H1 (cell line): ENCODE measurements at places on chromosomes 3 and 15. TPM values are rescaled to one million over a fixed set of nuclear protein-coding genes. Genes with fewer than 3 reads are reported as not detected.

DNA sequence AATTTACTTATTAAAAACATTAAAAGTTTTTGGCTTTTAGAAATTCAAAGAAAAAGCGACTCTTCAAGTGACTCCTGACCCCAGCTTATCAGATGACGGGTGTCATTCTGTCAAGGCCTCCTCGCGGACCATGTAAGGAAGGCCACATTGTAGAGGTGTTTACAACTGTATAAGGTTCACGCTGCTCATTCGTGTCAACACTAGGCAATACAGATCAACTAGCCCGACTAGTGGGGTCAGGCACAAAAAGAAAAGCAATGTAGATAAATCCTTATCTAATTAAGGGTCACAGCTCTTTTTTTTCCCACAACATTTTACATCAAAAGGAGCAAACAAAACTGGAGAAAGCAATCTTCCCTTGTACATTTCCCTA lies 207.5 kb upstream of the NR2F2 start:
- DNase-seq, result no peak

DNA sequence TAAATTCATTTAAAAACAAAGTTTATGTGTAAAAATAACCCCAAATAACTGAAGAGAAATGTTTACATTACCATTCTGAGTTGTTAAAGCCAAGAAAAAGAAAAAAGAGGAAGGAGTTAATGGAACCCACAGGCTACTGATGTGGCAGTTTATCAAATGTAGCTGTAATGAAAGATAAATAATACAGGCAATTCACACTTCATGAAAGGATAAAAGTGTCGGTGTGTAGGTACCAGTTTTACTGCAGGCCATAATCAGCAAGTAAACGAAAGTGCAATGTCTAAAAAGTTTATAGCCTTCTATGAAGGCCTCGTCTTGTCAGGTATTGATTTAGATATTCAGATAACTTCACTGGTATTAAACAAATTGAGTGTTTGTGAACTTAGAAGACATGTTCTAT lies 164.6 kb downstream of the DPH6 start:
- DNase-seq, result no peak

DNA sequence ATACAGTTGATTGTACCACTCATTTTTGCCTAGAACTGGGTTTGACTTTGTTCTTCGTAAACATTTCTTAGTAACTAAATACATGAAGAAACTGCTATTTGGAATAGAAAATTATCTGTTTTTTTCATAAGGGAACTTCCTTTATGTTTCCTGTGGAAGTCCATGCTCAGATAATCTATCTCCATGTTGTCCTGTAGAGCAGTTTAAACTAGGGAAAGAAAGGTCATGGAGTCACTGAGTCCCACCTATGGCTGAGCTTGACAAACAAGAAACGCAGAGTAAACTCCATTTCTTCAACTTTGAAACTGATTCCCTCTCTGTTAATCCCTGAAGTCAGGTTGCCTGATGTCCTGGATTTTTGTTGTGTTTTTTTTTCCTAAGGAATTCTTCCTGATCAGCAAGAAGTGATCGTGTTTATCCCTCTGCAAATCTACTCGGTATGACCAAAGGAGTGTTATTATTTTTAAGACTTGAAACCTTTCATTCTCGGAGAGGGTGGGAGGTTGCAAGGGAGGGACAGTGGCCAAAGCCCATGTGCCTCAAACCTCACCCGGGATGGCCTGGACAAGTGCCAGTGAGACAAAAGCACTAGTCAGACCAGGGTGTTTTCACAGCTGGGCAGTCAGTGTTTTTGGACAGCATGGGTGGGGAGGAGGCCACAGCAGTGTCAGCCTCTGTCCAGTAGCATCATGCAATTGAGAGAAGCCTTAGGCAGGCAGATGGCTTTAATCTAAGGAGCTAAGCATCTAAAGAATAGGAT lies 129.8 kb upstream of the PHLDB2 start:
- no peak for DNase-seq

GRCh38 chr3:60339304-60339703 lies 911.9 kb downstream of the FHIT start:
- DNase-seq, result no peak

GRCh38 chr3:61945657-61946056 lies 384.3 kb downstream of the PTPRG start:
- DNase-seq, result no peak

DNA sequence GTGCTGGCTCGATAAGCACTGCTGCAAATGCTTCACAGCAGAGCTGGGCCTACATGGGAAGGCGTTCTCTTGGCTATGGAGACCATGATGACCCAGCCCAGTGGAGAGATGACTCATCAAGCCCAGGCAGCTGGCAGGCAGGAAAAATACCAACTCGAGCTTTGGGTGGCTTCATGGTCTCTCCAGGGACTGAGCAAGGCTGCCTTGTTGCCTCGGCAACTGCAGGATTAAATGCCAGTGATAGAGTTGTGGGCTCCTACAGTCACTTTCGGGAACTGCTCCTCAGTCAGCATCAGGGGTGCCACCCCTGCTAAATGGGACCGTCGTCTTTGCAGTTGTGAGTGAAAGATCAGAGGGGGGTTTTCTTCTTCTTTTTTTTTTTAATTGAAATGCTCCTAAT lies 54.6 kb upstream of the MYZAP start:
- no peak for DNase-seq

- no peak for DNase-seq
These were observed 3.0 kb downstream of the TEX264 start for GRCh38 chr3:51673802-51674654.

DNA sequence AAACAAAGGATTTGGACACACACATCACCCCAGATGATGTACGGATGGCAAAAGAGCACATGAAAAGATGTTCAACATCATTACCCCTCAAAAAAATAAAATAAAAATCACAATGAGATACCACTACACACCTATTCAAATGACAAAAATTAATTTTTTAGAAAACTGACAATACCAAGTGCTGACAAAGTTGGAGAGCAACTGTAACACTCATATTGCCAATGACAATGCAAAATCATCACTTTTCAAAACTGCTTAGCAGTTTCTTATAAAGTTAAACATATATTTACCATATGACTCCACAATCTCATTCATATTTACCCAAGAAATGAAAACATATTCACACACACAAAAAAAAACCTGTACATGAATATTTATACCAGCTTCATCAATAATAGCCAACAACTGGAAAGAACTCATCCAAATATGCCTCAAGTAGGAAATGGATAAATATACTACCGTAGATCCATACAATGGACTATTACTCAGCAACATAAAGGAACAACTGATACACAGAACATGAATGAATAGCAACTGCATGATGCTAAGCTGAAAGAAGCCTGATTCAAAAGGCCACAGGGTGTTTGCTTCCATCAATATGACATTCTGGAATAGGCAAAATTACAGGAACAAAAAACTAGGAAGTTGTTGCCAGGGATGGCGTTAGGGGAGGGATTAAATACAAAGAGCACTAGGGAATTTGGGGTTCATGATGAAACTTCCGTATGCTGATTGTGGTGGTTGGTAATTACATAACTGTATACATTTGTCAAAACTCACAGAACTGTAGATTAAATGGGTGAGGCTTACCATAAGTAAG lies 1.3 kb downstream of the FSIP1 start:
- DNase-seq, result no peak

DNA sequence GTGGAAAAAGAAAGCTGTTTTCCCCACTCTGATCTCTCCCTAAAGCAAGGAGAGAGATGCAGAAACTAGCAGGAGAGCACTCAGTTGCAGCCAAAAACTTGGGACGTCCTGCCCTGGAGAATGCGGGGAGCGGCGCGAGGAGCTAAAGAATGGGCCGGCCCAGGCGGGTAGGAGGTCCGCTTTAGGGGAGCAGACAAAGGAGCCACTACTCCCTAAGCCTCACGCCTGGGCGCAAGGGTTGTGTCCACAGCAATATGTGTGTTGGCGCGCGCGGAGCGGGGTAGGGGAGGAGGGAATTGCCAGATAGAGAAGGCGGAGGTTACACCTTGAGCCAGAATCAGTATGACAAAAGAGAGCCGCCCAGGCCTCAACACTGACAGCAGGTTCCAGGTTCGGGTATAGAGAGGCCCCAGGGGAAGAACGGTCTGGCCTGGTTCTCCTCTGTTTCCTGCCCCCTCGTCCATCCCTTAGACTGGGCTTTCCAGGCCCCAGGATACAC lies 2.9 kb downstream of the WNT5A start:
- no peak for DNase-seq

DNA sequence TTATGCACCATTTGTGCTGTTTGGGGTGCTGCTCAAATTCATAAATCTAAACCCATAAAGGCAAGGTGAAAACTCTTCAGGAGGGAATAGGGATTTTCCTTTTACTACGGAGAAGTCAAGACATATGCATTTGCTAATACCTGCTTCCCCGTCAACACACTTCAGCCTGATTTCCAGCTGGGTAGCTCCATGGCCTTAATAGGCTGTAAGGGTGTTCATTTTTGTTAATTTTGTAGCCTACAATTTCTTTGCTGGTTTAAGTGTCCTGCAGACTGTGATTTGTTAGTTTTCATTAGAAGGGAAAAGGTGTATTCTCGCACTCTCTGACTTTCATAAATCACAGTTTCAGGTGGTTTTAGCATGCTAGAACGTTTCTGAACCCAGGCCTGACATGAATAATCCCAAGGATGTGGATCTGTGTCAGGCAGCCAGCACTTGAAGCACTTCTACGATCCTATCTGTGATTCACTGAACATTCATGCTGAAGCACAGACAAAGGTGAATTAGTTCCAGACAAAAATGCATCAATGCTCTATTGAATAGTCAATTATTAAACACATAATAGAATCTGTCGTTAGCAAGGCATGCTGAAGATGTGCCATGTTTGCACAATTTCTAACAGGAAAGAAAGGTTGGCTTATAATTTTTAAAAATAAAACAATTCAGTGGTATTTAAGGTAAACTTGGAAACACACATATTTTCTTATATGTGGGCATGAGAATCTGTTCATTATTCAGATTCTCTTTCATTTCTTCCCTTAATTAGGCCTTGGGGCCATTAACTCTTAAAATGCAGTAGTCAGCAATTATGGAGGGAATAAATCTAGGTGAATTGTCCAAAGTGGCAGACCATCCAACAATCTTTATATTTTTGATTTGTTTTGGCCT lies 17.9 kb upstream of the NMNAT3 start:
- no peak for DNase-seq

Gene ARHGEF26
- total RNA-seq, result 13.3 and 15.6 TPM in 2 replicates

Gene LRRC3B
- 2.3 and 3.1 TPM in 2 replicates for total RNA-seq

Gene CEP97
- total RNA-seq, result 13.2 and 15.1 TPM in 2 replicates

Gene IQCF2
- total RNA-seq, result not detected in 2 replicates

Gene GPR27
- total RNA-seq, result 12.5 and 13.8 TPM in 2 replicates

Gene SLCO2A1
- 1.1 TPM in 2 replicates for total RNA-seq

Gene TBC1D23
- 24.7 and 29.3 TPM in 2 replicates for total RNA-seq

Gene SIDT1
- not detected in 2 replicates for total RNA-seq
